Hematopoietic multipotent progenitor cell treated with erythropoietin and hydrocortisone succinate and interleukin-3 and kit ligand, for 6 days (in vitro differentiated cells): ENCODE measurements at places on chromosomes 13 and 19.

GRCh38 chr13:70054572-70054971, 53.1 kb upstream of the ATXN8OS start:
- no peak for DNase-seq

DNA sequence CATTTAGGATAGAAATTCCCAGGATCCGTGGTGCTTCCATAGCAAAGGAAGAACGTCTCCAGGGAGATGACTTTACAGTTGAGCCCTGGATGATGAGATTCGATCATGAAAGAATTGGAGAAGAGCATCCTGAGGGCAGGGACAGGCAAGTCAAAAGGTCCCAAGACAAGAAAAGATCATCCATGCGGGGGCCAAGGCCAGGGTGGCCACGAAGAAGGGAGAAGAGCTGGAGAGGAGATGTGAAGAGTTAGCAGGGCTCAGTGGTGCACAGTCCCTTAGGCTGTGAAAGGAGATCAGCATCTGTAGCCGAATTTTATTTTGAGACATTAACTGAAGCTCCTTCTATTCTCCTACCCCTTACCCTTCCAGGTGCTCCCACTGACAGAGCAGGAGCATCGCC, 28.9 kb downstream of the OR10H4 start:
- no peak for DNase-seq

DNA sequence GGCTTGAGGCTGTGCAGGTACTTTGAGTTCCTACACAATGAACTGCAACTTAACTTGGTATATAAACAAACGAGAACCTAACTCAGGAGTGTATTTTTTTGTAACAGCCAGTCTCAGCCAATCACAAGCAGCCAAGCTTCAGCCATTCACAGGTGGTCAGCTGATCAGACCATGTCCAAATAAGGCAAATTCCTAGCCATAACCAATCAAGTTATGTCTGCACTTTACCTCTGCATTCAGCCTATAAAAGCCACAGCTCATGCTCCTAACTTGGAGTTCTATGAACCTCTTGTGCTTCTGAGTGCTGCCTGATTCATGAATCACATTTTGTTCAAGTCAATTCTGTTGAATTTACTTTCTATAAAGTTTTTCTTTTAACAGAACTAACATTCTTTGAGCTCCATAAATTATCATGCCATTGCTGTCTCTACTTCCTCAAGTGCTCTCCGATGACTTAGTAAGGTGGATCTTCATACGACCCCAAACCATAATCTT, 16.8 kb upstream of the MEDAG start:
- DNase-seq, result no peak

DNA sequence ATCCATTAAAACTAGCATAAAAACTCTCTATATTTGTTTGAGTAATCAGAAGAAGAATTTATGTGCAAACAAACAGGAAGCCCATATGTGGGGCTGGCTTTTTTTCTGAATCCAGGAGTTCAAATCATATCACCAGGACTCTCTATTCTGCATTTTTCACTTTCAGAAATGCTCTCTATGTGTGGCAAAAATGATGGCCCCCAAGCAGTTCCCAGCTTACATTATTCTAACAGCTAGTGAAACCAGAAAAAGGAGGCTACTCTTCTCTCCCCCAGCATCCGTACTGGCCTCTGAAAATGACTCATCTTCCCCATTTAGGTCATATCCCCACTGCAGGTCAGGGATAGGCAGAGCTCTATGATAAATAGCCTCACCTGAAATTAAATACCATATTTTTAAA, 20.4 kb downstream of the RBM26 start:
- no peak for DNase-seq

DNA sequence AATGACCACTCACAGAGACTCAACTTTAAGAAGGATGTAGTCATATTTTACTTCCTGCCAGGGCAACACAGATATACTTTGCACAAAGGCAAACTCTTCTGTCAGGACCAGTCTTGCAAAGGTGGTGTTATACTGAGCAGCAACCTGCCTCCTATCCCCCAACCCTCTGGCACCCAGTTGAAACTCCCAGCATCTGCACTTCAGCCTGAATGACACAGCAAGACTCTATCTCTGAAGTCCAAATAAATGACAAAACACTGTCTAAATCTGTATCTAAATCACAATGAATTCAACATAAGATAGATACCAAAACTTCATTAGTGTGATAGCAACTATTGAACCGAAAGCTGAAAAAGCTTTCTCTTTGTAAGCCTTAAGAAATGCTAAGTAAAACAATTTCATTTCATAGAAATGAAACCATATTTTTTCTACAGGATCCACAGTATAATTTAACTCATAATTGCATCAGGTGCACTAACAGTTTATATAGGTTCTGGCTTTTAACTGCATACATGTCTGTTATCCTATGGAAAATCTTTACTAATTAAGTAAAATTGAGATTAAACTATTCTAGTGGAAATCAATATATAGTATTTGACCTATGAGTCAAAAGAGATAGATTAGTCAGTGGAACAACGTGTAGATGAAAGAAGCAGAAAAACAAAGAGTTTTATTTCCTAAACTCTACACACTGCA, 163.7 kb downstream of the TBC1D4 start:
- DNase-seq, result no peak

GRCh38 chr19:964761-965694, 19.1 kb upstream of the WDR18 start:
- peak; percentile 52 for DNase-seq

- no peak for DNase-seq
Observed at GRCh38 chr13:43291287-43292060, 268.1 kb downstream of the DNAJC15 start.

DNA sequence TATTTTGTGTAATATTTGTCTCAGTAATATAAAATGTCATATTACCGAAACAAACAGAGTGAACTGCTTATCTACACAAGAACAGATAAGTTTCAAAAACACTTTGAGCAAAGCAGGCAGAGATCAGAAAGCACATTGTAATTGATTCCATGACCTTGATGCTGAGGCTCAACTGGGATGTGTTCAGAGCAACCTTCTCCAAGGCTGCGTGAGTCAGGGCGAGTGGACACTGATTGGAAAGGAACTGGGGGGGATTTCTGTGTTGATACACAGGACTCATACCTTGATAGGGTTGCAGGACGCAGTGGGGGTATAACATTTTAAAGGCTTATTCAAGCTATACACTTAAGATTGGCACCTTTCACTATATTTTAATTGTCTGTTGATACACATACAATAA, 1136.3 kb downstream of the UQCRFS1 start:
- no peak for DNase-seq

DNA sequence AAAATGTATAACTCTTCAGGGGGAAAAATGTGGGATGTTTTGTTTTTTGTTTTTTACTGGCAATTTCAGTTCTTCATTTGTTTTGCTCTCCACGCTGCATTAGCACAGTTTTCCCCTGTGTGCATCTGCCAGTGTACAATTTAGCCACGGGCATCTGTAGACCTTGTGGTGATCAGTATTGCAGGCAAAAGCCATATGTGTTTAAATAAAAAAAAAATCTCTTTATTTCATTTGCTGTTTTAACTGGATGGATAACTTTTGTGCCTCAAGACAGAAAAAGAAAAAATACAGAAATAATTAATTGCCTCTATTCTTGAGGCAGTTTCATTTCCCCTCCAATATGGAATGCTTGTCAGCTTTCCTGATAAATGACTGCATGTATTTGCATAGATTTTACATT, 7.9 kb upstream of the MAB21L1 start:
- DNase-seq, result no peak

GRCh38 chr19:32852216-32852615, 17.4 kb downstream of the SLC7A9 start:
- no peak for DNase-seq

DNA sequence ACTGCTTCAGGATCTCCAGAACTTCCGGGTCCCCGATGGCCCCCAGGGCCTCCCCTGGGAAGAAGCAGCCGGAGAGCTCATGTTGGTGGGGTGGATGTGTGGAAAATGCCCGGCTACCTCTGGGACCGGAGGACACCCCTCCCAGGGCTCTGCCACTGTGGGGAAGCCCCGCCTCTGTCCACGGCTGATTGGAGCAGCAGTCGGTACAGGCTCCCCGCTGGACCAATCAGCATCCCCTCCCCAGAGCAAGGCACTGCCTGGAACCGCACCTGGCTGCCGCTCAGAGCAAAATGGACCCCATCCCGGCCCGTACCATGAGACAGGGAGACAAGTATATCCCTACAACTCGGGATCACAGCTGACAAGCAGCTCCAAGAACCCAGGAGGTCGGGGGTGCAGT, 6.4 kb downstream of the DOHH start:
- peak; percentile 51 for DNase-seq

DNA sequence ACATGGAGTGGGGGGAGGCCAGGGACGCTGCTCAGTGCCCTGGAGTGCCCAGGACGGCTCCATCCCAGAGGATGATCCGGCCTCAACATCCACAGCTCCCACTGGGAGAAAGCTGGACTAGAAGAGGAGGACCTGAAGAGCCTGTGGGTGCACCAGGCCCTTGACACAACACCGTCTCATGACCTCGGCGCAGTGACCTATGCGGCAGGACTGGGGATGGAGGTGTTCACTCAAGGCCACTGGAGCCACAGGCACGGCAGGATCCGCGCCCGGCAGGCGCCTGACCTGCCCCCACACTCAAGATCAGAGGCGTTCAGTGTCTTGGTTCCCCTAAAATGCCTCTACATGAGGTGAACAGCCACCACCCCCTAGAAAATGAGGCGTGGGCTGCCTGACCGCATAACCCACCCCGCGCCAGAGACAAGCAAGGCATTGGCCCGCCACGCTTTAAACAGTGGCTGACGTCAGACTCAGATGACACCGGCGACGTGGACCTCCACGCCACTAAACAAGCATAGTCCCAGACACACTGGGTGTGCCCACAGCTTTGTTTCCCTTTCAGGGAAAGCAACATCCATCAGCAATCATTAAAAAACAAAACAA, 8.0 kb downstream of the SGTA start:
- DNase-seq, result no peak

DNA sequence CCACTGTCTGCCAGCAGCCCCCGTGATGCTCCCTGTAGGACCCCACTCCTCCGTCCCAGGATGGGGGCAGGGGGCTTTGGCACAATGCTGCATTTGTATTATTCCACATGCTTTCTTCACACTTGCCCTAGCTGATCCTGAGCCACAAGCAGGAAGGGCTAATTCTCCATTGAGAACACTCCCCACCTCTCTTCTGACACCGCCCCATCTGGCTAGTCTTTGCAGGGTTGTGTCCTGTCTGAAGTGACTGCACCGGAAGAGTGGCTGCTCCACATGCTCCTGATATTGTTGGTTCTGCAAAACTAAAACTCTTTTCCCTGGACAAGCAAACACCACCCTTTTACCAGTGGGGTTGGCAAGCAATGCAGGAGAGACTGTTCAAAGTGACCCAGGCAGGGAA, 18.0 kb downstream of the ZNF574 start:
- no peak for DNase-seq

- DNase-seq, result peak; percentile 89
Observed at GRCh38 chr19:47790398-47790814, 11.9 kb downstream of the SELENOW start.

DNA sequence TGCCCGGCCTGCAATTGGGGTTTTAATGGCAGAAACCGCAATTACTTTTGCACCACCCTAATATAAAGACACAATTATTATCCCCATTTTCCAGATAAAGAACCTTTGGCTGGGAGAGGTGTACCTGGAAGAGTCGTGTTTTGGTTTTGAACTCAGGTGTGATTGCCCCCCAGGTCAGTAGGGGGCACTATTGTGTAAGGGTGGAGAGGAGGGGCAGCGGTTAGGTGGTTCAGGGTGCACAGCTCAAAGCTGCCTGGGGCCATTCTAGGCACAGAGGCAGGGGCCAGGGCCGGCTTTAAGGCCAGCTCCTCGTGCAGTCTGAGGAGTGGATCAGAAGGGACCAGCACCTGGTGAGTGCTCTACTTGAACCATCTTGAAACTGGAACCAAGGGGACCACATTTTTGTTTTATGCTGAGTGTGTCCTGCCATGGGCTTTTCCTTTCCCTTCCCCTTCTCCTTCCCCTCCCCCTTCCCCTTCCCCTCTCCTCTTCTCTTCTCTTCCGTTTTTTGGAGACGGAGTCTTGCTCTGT, 5.8 kb upstream of the FCGRT start:
- peak; percentile 85 for DNase-seq

GRCh38 chr19:45216667-45217066, 28.5 kb downstream of the EXOC3L2 start:
- DNase-seq, result no peak

DNA sequence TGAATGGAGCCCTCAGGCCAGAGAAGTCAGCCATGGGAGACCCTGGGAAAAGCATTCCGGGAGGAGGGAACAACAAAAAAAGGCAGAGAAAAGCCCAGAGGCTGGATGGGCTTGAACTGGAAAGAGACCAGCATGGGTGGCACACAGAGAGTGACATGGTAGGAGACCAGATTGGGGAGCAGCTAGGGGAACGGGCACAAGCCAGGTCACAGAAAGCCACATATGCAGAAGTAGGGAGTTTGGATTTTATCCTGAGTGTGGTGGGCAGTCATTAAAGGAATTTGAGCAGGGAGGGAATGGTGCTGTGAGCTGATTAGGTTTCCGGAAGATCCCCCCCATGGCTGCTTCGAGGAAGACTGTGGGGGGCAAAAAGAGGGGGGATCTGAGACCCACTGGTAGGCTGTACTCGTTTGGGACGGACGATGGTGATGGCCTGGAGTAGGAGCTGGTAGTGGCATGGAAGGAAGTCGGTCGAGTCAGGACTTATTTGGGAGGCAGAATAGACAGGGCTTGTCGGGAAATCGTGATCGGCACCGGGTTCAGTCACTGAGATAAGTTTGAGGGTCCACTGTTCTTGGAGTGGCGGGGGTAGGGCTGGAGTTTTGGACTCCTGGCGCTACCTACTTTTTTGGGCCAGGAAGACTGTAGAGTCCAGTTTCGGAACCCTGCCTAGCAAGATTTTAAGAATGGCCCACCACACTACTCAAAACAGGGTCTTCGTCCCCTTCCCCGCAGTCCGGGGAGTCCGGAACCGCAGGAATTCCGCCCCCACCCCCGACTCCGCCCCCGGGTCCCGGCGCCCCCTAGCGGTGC, 949 bp downstream of the SERTAD1 start:
- DNase-seq, result no peak

GRCh38 chr19:57248646-57249045, 8.2 kb downstream of the ZNF805 start:
- no peak for DNase-seq

GRCh38 chr19:50268041-50268440, 61.1 kb downstream of the KCNC3 start:
- DNase-seq, result no peak

DNA sequence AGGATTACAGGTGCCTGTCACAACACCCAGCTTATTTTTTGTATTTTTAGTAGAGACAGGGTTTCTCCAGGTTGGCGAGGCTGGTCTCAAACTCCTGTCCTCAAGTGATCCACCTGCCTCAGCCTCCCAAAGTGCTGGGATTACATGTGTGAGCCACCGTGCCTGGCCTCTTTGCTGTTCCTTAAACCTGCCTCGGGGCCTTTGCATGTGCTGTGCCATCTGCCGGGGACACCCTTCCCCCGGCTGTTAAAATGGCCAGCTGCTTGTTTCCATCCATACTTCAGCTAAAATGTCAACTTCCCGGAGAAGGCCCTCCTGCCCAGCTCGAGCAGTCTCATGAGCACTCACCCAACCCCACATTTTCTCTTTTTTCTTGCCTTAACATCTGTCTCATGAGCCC, 19.1 kb upstream of the PDE4C start:
- DNase-seq, result no peak
